ENCODE measurements at places on chromosomes 5 and 9.

DNA sequence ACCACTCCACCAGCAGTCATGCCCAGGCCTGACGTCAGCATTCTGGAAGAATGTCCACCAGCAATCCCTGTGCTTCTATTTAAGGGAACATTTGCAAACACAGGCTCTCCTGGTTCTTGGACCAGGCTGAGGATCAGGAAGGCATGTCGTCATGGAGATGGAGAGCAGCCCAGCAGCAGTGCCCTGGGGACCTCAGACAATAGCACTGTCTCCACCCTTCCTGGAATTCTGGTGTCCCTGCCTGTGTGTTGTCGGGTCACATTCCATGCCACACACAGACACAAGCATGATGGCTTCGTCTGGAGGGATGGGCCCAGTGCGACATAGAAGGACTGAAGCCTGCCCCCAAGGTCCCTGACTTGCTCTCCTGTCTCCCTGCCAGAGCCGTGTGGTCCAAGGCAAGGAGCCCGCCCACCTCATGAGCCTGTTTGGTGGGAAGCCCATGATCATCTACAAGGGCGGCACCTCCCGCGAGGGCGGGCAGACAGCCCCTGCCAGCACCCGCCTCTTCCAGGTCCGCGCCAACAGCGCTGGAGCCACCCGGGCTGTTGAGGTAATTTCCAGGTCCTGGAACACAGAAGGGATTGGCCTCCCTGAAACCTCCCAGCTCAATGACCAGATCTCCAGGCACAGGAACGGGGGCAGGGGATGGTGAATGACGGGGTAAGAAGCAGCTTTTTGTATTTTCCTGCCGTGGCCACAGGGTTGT, 43.8 kb downstream of the STOM start:
- peaks cover 17% of the 10 kb centered on the region for H3K36me3 ChIP-seq
- no peaks in the 10 kb centered on the region for H3K4me1 ChIP-seq
- no peak overlapping the region for H3K4me3 ChIP-seq
- H3K27me3 ChIP-seq = no peaks in the 10 kb centered on the region
- no peak for DNase-seq

DNA sequence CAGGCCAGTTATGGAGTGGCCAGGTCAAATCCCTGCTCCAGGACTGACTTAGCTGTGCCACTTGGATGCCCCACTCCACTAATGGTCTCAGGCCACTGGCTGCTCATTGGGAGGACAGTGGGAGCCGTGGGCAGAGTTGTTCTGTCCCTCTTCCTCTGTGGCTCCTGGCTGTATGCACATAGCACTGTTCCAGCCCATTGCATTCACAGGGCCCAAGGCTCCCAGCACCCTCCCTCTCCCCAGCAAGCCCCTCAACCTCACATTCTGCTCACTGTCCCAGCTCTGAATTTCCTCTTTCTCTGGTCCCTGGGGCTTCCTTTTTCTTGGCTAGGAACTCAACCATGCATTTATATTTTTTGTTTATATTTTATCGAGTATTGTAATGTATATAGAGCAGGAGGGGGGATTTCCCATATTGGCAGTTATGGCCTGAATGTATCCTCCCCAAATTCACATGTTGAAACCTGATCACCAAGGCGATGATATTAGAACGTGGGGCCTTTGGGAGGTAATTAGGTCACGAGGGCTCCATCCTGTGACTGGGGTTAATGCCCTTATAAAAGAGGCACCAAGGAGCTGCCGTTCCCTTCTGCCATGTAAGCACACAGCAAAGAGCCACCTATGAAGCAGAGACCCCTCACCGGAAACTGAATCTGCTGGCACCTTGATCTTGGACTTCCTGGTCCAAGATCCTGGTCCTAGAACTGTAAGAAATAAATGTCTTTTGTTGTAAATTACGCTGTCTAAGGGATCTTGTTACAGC, 17.0 kb upstream of the MVB12B start:
- H3K4me1 ChIP-seq = 0 out of 2 replicates have a peak, but pooled peaks cover 2% of the 10 kb centered on the region
- no peak overlapping the region for H3K27ac ChIP-seq

GRCh38 chr5:162995568-162995967, 441.8 kb upstream of the CCNG1 start:
- no peaks in the 10 kb centered on the region for H3K36me3 ChIP-seq
- no peak overlapping the region for H3K4me3 ChIP-seq
- H3K27me3 ChIP-seq = no peaks in the 10 kb centered on the region
- H3K27ac ChIP-seq = no peak overlapping the region

DNA sequence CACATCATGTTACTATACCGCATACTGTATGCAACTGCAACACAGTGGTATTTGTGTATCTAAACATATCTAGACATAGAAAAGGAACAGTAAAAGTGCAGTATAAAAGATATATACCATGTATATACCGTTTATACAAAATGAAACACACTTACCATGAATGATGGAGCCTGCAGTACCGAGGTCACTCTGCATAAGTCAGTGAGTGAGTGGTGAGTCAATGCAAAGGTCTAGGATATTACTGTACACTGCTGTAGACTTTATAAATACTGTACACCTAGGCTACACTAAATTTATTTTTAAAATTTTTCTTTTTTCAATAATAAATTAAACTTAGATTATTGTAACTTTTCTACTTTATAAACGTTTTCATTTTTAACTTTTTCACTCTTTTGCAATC, 29.3 kb downstream of the PRELID2 start:
- no peak overlapping the region for H3K4me3 ChIP-seq
- H3K27me3 ChIP-seq = no peaks in the 10 kb centered on the region
- no peaks in the 10 kb centered on the region for H3K36me3 ChIP-seq
- no peak overlapping the region for H3K27ac ChIP-seq
- DNase-seq = no peak
- H3K4me1 ChIP-seq = peaks cover 22% of the 10 kb centered on the region

- H3K4me3 ChIP-seq = no peak overlapping the region
- no peaks in the 10 kb centered on the region for H3K27me3 ChIP-seq
- H3K27ac ChIP-seq = no peak overlapping the region
- no peak for DNase-seq
Measured at GRCh38 chr5:158431369-158432029, 572.6 kb upstream of the CLINT1 start.

GRCh38 chr9:18350036-18350435, 123.9 kb upstream of the ADAMTSL1 start:
- peaks cover 7% of the 10 kb centered on the region for H3K4me1 ChIP-seq
- DNase-seq = no peak
- no peak overlapping the region for H3K4me3 ChIP-seq
- H3K36me3 ChIP-seq = no peaks in the 10 kb centered on the region

DNA sequence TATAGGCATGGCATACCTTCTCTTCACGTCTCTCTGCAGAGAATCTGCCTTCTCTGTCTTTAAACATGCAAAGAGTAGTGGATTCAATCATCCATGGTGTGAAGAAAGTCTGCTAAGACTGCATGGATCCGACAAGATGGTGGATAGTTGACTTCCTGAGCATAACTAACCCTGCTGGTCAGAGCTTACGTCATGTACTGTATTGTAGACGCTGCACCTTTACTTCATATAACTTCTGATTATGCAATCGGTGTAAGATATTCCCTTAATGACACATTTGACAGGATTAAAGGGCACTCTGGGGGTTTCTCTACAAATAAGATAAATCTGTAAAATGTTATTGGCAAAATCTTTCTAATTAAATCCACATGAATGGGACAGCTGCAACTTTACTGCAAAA, 240.3 kb upstream of the NREP start:
- DNase-seq = no peak
- no peaks in the 10 kb centered on the region for H3K27me3 ChIP-seq
- H3K4me3 ChIP-seq = no peak overlapping the region
- H3K27ac ChIP-seq = no peak overlapping the region
- no peaks in the 10 kb centered on the region for H3K4me1 ChIP-seq

DNA sequence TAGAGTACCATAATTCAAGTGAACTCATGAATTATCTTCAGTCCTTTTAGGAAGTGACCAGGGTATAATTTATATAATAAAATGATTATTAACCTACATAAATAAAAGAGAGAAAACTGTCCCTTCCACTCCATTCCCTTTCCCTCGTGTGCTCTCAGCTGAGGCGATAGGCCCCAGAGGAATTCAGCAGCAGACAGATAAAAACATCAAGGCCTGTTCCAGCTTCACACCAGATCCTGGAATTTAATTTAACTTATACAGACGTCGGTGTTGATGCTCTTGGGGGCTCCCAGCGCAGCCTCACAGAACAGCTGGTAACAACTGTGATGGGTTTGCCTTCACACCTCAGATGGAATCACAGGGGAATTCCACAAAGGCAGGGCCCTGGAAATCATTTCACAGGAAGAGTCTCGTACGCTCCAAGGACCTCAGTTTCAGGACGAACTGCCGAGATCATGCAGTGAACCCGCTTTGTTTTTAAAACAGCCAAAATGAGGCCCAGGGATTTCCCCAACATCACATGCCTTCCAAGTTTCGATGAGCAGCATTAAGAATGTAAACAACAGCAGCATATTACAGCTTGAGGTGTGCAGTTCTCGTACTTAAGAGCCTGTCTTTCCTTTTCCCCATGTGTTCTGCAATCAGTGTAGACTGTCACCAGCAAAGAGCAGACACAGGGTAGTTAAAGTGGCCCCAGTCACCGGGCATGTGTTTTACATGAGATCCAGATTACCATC, 73.6 kb upstream of the ALDH1B1 start:
- no peak overlapping the region for H3K4me3 ChIP-seq
- H3K4me1 ChIP-seq = no peaks in the 10 kb centered on the region
- peaks cover 6% of the 10 kb centered on the region for H3K36me3 ChIP-seq
- H3K27me3 ChIP-seq = peaks cover 11% of the 10 kb centered on the region
- no peak for DNase-seq

DNA sequence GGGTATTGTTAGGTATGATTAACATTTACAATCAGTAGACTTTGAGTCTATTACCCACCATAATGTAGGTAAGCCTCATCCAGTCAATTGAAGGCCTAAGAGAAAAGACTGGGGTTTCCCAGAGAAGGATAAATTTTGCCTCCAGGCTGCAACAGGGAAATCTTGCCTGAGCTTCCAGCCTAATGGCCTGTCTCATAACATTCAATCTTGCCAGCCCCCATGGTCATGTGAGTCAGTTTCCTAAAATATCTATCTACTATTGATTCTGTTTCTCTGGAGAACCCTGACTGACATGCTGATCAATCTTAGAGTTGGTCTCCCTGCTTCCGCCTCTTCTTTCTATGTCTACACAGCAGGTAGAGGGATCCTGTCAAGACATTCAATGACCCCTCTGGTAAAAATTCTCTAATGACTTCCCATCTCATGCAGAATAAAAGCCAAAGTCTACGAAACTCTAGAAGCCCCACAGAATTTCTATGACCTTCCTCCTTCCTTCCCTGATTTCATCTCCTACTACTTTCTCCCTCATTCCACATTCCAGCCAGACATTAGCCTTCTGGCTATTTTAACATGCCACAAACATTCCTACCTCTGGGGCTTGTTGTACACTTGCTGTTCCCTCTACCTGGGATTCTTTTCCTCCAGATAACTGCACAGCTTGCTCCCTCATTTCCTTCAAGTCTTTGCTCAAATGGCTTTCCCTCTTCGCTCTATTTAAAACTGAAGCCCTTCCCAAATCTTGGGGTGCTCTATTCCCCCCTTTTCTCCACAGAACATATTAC, 60.2 kb downstream of the FBXW11 start:
- peaks cover 30% of the 10 kb centered on the region for H3K4me1 ChIP-seq
- no peak overlapping the region for H3K4me3 ChIP-seq
- H3K27ac ChIP-seq = peak overlapping the region; percentile 55
- no peaks in the 10 kb centered on the region for H3K27me3 ChIP-seq
- H3K36me3 ChIP-seq = no peaks in the 10 kb centered on the region
- no peak for DNase-seq

DNA sequence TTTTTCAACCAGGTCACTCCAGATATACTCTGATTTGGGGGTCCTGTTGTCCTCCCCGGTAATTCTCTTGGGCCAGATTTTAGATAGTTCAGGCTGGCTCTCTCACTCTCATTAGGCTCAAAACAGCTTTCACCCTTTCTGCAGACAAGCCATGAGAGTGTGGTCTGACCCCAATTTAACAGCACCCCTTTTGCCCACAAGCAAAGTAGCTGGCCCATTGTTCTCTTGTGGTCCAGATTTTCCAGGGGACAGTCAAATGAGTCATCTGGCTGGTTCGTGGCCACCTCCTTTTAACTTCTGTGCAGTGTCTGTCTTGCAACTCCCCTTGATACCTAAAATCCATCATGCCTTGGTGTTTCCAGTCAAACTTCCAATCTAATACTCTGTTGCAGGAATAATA, 16.5 kb downstream of the BHMT2 start:
- DNase-seq = no peak
- no peak overlapping the region for H3K4me3 ChIP-seq
- peaks cover 4% of the 10 kb centered on the region for H3K4me1 ChIP-seq
- H3K27me3 ChIP-seq = no peaks in the 10 kb centered on the region
- H3K27ac ChIP-seq = no peak overlapping the region
- no peaks in the 10 kb centered on the region for H3K36me3 ChIP-seq

DNA sequence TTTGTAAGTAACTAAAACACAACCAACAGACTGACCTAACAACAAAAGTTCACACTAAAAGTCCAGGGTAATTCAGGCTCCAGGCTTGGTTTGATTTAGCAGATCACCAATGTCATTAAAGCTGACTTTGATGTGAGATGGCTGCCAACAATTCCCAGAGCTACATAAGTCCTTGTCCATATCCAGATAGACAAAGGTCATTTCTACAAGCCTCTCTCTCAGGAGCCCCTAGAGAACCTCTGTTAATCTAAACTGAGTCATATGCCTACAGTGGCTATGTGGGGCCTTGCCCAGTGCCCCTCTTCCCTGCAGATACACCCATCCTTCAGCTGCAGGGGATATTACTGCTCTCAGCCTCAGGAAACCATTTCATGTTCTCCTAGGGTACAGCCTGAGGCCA, 18.2 kb upstream of the ANP32B start:
- no peak for DNase-seq
- no peak overlapping the region for H3K4me3 ChIP-seq
- no peaks in the 10 kb centered on the region for H3K4me1 ChIP-seq
- H3K27me3 ChIP-seq = peaks cover 58% of the 10 kb centered on the region
- no peaks in the 10 kb centered on the region for H3K36me3 ChIP-seq
- no peak overlapping the region for H3K27ac ChIP-seq

GRCh38 chr9:98807814-98808195, 335 bp downstream of the GALNT12 start:
- peak overlapping the region; percentile 77 for H3K4me3 ChIP-seq
- no peak overlapping the region for H3K27ac ChIP-seq
- H3K4me1 ChIP-seq = peaks cover 32% of the 10 kb centered on the region
- peak; percentile 26 for DNase-seq

- DNase-seq = no peak
- no peak overlapping the region for H3K4me3 ChIP-seq
- H3K4me1 ChIP-seq = no peaks in the 10 kb centered on the region
- H3K36me3 ChIP-seq = no peaks in the 10 kb centered on the region
- no peak overlapping the region for H3K27ac ChIP-seq
- peaks cover 4% of the 10 kb centered on the region for H3K27me3 ChIP-seq
Measured at GRCh38 chr5:932628-933250, 40.1 kb downstream of the TRIP13 start.

- H3K27me3 ChIP-seq = no peaks in the 10 kb centered on the region
- no peaks in the 10 kb centered on the region for H3K36me3 ChIP-seq
- H3K27ac ChIP-seq = no peak overlapping the region
- no peaks in the 10 kb centered on the region for H3K4me1 ChIP-seq
Measured at GRCh38 chr9:2936221-2936620, 92.3 kb upstream of the PUM3 start.

- no peak overlapping the region for H3K4me3 ChIP-seq
- peaks cover 39% of the 10 kb centered on the region for H3K4me1 ChIP-seq
- no peak for DNase-seq
- H3K27me3 ChIP-seq = peaks cover 3% of the 10 kb centered on the region
Measured at GRCh38 chr5:5542654-5543053, 120.2 kb downstream of the ICE1 start.
